CD4-positive, alpha-beta T cell treated with Interleukin-15 for 4 hours (primary cell): ENCODE measurements at places on chromosomes 1 and 21.

DNA sequence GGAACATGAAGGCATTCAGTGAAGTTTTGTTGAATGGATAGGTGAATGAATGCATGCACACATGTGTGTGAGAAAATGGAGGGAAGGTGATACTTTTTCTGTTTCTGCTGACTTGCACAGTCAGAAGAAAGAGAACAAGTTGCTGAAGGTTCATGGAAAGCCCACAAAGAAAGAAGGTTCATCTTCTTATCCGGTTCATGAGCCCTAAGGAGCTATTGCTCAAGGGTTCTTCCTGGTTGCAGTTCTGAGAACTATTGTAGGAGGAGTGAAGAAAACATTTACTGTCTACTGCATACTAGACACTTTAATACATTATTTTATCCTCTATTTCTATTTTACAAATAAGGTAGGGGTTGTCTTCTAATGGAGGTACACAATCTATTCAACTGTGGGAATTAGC is 13.4 kb upstream of the NIBAN1 start:
- no peak for DNase-seq

- DNase-seq, result no peak
Measured at GRCh38 chr1:206839006-206839560, 26.3 kb upstream of the IL20 start.

GRCh38 chr1:9437961-9438430 is 101.3 kb upstream of the SLC25A33 start:
- no peak for DNase-seq

DNA sequence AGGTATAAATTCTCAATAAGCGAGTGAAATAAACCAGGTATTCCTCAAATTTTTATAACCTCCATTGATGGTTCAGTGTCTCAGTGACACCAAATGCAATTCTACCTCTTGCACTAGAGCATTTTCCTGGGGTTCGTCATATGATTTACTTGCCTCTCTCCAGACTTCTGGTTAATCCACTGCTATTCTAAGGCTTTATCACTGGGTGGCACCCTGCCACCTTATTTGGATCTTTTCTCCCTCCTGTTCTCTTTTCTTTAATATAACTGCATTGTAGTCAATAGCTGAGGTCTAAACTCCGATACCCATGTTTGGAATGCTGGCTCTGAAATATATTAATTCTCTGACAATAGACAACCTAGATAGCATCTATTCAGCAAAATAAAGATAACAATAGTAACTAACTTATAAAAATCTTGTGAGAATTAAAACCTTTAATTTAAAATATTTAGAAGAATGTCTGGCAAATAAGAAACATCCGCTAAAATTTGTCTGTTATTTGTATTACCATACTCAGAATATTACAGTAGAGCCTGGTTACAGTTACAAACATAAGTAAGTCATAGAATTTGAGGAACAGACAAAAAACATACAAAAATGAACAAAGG is 436.4 kb downstream of the PLA2G4A start:
- no peak for DNase-seq

DNA sequence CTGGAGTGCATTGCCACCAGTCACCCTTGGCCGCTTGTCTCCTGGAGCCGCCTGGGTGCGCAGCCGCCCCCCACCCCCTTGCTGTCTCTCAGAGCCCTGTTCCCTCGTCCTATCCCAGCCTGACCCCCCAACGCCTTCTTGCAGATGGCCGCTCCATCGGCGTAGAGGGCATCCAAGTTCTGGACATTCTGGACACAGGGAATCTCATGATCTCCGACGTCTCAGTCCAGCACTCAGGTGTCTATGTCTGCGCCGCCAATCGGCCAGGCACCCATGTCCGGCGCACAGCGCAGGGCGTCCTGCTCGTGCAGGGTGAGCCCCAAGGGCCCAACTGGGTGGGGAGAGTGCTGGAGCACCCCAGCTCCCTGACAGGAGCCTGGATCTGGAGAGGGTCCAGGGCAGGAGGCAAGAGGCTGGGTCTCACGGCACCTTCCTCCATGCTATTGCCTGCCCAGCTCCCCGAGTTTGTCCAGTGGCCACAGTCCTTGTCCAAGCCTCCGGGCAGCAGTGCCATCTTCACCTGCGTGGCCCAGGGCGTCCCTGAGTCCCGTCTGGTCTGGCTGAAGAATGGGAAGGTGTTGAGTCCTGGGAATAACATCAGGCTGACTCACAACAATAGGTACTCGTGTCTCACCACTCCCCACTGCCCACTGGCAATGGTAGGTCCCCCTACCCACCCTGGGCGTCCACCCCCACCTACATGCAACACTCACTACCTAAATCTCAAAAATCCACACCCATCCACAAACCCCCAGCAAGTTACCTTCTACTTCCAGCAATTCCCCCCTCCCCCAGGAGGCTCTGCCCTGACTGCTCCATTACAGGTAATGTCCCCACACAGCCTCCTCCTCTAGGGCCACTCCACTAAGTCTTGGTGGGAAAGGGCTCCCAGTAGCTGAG is 24.6 kb downstream of the SLC27A3 start:
- DNase-seq, result no peak

DNA sequence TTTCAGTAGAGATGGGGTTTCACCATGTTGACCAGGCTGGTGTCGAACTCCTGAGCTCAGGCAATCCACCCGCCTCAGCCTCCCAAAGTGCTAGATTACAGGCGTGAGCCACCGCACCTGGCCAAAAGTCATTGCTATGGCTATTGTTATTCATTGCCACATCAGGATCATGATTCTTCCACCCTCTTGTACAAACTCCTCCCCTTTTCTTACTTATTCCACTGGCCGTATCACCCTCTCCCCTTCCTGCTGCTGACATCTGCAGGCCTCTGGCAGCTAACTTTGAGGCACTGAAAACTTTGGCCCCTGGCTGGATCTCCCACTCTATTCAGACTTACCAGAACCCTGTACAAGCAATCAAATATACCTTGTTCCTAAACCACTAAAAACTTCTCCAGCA is 10.9 kb downstream of the TMEM53 start:
- DNase-seq, result no peak

- no peak for DNase-seq
Measured at GRCh38 chr1:218361298-218362065, 16.3 kb downstream of the TGFB2 start.

- DNase-seq, result no peak
Measured at GRCh38 chr1:22794647-22795365, 84.2 kb downstream of the EPHB2 start.

GRCh38 chr1:46301808-46302640 is 1.4 kb downstream of the LRRC41 start:
- peak; percentile 37 for DNase-seq

DNA sequence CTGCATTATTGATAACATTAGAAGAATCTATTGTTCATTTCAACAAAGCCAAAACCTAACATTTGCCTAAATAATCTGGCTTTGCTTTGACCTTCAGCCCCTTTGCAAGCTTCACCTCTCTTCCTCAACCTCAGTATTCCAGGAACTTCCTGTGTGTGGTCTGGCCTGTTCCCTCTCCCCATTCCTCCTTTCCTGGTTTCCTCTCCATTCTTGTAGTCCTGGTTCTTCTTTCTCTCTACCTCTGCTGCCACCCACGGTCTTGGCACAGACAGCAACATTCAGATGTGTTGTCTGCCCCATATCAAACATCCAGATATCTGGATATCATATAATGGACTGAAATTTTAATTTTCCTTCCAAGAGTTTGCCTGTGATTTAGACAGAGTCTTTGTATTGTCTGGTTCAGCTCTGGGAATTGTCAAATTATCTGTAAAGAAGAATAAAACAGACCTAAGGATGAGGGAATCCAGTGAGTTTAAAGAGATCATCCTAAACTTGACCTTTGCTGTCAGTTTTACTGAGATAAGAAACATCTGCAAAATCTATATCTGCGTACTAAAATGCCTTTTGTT is 148.1 kb upstream of the KCTD3 start:
- no peak for DNase-seq

DNA sequence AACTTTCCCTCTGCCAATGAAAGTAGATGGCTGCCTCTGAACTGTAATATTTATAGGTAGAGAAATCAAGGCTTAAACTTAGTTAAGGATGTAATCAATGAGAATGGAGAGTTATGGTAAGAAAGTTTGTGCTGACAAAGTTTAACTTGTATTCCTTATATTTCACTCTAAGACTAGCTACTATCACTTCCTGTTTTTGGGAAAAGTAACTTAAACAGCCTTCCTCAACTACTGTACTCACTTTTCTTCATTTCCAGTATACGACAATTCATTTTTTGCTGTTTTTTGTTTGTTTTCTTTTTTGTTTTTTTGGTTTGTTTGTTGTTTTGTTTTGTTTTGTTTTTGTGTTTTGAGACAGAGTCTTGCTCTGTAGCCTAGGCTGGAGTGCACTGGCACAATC is 3.7 kb downstream of the RGS18 start:
- DNase-seq, result no peak

DNA sequence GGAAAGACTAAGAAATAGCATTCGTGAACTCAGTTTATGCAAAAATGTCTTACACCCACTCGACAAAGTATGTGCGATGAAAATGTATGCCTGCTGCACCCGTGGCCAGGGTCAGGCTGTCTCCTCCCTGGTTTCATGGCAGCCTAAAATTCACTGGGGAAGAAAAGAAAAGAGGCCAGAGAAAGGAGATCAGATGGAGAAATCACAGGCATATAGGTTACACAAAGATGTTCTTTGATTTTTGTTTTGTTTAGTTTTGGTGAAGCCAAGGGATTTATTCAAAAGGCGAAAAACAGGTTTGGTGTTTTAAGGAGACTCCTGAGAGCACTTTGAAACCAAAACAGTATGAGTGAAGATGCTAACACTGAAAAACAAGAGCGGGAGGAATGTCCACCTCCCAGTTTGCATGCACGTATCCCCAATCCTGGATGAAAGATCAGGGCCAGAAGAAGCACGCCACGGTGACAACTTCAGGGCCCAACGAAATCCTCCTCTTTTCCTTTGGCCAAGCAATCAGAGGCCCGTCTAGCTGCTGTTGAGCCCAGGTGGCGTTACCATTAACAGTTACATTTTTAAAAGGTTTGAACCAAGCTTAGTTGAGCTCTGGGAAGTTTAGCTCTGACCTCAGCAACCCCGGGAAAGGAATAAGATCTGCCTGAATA is 992 bp upstream of the SSX2IP start:
- no peak for DNase-seq

DNA sequence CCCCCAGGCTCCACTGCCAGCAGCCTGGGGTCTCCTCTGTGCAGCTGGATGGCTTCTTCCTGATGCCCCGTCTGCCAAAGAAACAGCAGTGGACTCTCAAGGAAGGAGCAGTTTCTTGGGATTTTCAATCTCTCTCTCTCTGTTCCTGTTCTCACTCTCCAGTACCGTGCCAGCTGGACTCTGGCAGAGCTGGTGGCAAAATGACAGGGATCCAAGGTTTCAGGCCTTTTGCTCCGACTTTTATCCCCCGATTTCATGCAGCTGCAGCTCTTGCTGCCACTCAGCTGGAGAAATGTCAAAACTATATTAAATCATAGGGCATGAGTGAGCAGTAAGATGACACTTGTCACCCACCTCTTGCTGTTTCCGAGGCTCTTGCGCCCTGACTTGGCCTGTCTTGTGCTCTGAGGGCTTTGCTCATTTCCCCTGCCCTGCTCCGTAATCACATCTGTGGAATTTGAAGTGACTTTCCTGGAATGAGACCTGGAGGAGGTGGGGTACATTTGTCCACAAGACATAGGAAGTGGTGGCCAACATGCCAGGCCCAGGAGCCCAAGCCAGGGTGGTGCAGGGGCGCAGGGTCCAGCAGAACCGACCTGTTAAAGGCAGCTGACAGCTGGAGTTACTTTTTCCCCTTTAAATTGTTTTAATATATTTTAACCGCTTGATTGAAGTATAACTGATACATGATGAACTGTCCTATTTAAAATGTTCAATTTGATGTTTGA is 576.2 kb downstream of the PTPRU start:
- no peak for DNase-seq

GRCh38 chr1:197235355-197235754 is 32.7 kb upstream of the CRB1 start:
- DNase-seq, result no peak

- no peak for DNase-seq
Measured at GRCh38 chr21:31257265-31257664, 86.8 kb downstream of the TIAM1 start.
